ENCODE measurements at places on chromosomes 4 and X.
A peak's percentile ranks its signal among the peaks of the same experiment; 100 is the strongest.

DNA sequence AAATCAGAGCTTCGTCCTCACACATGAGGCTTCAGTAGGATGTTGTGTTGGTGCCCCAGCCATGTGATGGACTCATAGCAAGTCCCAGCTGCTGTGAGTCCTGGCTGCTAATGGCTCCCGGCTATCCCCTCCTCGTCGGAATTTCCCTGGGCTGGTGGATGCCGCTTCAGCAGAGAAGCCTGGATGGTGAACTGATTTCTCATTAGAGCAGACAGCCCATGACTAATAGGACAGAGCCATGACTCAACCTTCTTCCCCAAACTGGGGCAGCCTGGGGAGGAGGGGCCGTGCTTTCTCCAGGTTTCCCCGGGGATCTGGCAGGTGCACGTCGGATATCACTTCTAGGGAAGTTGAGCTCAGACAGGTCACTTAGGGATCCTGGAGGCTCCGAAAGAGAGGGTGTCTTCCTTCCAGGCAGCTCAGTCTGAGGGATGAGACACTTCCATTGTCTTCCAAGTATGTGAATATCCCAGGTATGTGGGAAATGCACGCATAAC lies 112.7 kb downstream of the ASMT start:
- DNase-seq = no peak

DNA sequence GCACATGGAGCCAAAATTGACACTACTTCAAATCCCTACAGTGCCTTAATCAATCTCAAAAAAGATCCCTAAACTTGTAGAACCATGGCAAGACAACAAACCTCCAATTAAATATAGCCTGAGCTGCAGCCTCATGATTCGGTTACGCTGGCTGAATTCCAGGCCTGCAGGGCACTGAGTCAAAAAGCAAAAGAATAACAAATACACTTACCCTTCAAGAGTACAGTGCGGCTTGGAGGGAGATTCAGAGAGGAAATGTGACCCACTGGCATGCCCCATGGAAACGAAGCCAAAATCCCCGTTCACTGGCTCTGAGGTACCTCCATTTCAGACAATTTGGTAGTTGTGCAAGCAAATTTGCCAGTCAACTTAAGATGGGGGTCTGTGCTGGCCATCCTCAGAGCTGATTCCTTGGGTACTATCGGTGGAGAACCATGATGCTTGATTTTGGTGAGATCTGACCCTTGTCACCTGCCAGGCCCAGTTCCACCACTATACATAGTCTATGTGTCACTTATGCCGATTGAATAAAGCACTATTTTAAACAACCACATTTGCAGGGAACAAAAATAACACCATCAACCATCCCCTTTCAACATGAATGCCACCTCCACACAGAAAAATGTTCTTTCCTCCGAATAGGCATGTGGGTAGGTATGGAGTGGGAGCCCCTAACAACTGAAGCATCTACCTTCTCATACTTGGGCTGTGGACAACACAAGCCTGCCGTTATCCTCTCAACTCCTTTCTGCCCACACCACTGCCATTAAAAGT lies 2.1 kb downstream of the C4orf54 start:
- peak; percentile 73 for DNase-seq

GRCh38 chr4:100569196-100569595 lies 51.4 kb upstream of the EMCN start:
- DNase-seq = no peak

DNA sequence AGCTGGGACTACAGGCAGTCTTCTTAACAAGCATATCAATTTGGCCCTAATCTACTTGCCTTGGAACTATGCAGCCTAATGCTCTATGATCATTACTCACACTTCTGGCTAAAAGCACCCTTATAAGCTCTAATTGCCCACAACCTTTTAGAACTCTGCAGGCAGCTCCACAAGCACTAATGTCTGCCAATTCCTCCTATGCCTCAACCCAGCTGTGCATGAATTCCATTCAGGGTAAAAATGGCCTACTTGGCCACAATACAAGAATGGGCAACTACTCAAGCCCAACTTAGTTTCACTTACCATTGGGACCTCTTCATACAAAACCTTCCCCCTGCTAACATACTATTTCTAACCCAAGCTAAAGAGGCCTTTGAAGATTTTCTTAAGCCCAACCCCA lies 51.7 kb downstream of the ZNF718 start:
- no peak for DNase-seq

- no peak for DNase-seq
Observed at GRCh38 chrX:44178274-44179053, 165.0 kb downstream of the EFHC2 start.

DNA sequence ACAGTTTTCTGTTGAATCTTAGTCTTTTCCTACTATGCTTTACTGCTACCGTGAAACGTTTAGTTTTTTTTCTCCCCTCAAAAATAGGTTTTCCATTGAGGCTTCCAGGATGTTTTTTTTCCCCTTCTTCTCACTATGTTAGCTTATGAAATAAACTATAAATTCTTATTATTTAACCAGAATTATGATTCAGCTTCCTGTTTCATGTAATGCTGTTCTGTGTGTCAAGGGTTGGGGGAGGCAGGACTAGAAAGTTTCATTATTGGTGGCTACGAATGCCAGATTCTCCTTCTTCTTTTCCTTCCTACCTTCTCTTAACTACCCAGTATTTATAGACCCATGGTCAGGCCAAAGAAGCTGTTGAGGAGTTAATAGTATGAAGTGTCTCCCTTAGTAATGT lies 11.8 kb downstream of the CLCN5 start:
- no peak for DNase-seq

DNA sequence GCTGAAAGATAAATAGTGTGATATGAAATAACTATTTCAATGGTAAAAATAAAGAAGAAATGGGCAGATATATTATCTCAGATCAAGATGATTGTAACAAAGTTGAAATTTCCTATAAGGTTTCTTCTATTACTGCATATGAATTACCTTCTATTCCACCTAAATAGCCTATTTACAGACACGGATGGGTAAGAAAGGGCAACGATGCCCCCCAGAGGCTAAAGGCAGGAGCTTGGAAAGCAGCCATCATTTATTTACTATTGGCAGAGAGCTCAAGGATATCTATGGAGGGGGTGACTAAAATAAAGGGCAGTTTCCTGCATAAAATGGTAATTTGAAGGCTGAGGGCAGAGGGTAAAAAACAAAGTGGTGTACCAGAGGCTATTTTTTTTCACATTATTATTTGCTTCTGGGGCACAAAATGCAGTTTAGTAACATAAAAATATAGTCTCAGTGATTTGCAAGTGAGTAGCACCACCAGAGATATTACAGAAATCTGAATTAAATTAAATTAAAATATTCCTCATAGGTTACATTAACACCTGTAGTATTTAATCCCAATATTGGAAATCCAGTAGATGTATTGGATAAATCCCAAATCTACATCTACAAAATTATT lies 123.1 kb downstream of the BTC start:
- DNase-seq = peak; percentile 18

DNA sequence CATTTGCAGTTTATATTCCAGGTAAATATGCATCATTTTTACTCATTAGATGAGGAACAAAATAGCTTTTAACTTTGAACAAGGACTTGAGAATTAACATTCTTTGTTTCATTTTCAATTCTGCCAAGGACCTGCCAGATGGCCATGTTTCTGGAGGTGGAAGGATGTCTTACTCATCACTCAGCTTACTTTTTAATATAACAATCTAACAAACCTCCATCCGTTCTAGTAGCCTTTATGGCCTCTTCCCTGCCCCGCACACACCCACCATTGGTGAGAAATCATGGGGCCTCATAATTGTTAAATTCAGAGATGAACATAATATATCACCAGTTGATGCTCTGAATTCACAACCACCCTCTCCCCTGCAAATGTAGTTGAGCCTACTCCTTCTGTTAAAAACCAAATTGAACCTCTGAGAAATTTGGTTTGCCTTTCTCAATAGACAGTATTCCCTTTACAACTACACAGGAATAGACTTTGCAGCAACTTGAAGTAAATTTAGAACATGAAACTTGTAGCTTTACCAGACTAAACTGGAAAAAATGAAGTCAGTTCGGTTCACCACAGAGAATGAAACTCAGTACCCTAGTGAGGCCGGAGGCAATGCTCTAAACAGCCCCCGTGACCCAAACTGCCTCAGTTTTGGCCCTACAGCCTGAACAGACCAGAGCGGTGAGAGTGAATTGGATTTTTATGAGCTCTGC lies 50.1 kb upstream of the ACSL4 start:
- DNase-seq = no peak

DNA sequence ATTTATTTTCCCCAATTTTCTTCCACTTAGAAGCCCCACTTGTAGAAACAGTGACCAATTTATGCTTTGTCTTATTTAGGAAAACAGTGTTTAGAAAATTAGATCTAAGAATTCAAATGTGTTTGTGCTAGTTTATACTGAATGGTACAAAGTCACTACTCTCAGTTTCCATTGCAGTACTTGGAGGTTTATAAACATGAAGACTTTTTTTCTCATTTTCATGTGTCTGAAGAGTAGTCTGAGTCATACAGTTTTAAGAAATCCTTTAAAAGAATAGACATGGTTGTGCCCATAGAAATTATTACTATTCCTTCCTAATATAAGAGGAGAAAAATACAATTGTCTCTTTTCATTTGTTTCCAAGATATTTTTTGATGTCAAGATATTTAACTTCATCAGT lies 458.7 kb downstream of the NAF1 start:
- no peak for DNase-seq

GRCh38 chr4:121336706-121337105 lies 44.1 kb downstream of the QRFPR start:
- DNase-seq = no peak

DNA sequence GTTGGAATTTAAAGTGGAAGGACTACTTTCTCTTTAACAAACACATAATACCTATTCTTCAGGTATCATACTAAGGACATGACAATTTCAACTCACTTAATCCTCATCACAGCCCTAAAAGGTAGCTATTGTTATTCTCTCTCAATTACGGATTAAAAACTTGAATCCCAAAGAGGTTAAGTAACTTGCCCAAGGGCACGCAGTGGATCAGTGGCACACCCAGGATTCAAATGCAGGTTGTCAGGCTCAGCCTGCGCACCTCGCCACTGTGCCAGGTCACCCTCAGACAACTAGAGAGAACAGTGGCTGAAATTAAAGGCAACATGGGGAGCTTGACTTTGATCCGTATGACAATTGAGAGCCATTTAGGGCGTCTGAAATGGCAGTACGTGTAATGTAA lies 67.6 kb downstream of the MFAP3L start:
- no peak for DNase-seq

GRCh38 chr4:130393642-130394041 lies 1297.7 kb downstream of the C4orf33 start:
- DNase-seq = no peak

- no peak for DNase-seq
Observed at GRCh38 chrX:141638550-141638949, 49.0 kb downstream of the SPANXA2 start.

- DNase-seq = no peak
Observed at GRCh38 chr4:69716654-69717053, 43.8 kb downstream of the SULT1B1 start.

- DNase-seq = no peak
Observed at GRCh38 chrX:44062840-44063239, 89.7 kb upstream of the NDP start.

- DNase-seq = no peak
Observed at GRCh38 chr4:138555108-138555507, 313.0 kb upstream of the SLC7A11 start.

DNA sequence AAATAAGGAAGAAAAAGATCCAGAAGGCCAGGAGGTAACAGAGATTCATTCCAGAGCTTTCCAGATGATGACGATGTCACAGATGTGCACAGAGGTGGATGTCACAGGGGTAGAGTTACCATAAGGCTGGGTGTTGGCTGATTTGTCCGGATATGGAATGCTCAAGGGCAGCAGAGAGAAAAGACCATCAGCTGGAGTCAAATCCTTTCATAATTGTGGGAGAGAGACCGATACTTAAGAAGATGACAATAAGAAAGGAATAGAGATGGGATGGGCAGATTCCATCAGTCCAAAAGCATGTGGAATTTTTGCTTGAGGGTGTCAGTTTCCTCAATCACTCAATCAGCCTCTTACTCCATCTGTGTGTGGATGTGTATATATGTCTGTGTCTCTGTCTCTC lies 150.4 kb downstream of the CENPC start:
- no peak for DNase-seq

GRCh38 chr4:136841526-136841925 lies 690.8 kb downstream of the PCDH18 start:
- DNase-seq = no peak

DNA sequence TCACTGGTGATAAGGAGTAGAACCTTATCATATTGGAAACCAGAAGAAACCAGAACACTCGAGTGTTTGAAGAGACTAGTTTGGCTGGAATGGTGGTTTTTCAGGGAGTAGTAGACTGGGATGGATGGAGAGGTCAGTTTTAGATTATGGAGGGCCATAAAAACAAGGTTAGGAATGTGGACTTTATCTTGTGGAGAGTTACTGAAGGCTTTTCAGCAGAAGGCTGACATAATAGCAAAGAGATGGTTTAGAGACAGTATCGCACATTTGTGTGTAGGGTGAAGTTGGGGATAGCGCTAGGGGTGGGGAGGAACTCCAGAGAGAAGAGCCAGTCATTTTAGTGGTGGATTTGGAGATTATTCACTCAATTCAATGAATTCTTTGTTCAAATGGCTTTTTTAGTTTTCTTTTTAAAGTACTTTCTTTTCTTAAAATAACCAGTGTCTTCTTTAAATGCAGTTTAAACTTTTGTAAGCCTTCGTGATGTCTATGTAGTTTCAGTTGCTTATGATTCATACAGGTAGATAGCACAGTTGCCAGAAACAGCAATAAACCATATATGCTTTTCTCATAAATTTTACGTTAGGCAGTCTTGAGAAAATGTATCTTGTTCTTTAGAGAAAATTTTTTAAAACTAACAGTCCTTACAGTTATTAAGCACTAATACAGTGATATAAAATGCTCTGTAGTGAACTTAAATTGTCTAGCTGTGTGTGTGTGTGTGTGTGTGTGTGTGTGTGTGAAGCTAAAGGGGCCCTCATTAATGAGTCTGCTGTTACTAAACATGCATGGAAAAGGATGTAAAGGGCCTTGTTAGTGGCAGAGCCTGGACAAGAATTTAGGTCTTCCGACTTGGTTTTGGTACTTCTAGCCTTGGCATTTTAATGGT lies 3.8 kb downstream of the ARHGAP10 start:
- no peak for DNase-seq

DNA sequence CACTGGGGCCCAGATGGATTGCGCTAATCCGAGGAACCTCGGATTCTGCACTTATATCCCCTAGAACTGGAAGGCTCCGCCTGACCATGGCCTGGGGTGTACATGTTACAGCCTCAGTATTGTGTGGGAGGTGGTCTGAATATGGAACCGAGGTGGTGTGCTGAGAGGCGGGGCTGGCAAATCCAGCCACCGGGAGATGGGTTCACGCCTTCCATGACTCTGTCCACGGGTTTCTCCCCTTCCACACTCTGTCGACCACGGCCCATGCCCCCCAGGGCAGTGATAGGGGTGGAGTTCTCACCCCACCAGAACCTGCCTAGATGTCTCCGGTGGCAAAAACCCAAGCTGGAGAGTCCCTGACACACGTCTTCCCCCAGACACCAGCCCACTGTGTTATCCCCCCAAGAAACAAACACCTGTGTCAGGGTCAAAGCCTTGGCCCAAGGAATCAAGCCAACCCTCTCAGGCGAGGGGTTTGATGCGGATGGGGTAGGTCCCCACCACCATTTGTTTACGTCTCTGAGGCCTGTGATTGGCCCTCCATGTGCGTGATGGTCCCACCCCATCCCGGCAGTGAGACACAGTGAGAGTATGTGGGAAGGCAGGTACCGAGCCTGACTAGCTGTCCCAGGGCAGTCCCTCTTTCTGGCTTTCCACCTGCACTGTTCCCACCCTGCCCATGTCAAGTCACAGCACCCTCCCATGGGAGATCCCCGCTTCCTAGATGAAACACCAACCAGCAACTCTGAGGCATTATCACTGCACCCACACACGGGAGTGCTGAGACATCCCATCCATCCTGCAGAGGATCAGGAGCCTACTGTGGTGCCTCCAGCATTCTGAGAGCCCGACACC lies 6.6 kb upstream of the LOC101059915 start:
- DNase-seq = no peak

All from NCI-H1092 treated with DMSO at 0.1 percent for 48 hours (cell line).